Thyroid gland (tissue), 4 donors: ENCODE measurements at places on chromosomes 12 and 14. TPM values are rescaled to one million over a fixed set of nuclear protein-coding genes. Genes with fewer than 3 reads are reported as not detected.

GRCh38 chr12:119758722-119759121 lies 90.8 kb downstream of the PRKAB1 start:
- DNase-seq: no peak

GRCh38 chr14:64795921-64796320 lies 83.8 kb downstream of the SPTB start:
- no peak for DNase-seq

GRCh38 chr12:91105807-91106206 lies 5.5 kb downstream of the LUM start:
- DNase-seq: no peak

DNA sequence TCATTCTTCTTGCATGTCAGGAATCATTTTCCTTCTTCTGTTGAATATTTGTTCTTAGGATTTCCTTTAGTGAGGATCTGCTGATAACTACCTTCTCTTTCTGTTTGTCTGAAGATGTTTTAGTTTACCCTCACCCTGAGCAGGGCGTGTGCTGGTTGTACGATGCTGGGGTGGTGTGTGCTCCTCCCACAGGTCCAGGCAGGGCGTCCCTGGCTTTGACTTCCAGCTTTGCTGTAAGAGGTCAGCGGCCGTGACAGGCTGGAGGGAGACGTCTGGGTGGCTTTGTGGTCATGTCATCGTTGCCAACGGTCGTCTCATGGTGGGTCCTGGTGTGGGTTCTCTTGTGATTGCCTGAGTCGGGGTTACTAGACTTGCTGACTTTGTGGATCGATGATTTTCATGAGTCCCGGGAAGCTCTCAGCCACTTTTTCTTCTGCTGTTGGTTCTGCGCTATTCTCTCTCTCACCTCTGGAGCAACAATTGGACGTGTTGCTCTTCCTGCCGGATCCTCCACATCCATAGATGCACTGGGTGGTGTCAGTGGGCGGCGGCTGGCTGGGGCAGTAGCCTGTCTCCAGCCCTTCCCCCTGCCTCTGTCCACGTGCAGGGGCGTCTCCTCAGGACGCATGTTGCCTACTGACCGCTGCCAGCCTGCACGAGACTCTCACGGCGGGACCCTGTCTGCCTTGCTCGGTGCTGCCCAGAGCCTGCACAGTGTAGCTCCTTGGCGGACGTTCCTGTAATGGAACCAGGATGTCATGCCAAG lies 8.4 kb downstream of the PACS2 start:
- no peak for DNase-seq

Gene KRT81
- total RNA-seq: not detected

Gene KCNC2
- not detected for total RNA-seq

- DNase-seq: no peak
Measured at GRCh38 chr12:107080299-107080698, 13.1 kb downstream of the CRY1 start.

Gene COCH
- 0.40 TPM for total RNA-seq

GRCh38 chr12:79174626-79175025 lies 310.1 kb downstream of the SYT1 start:
- no peak for DNase-seq
